ENCODE measurements at places on chromosomes 4 and X. TPM values are rescaled to one million over a fixed set of nuclear protein-coding genes. Genes with fewer than 3 reads are reported as not detected.

The TRO gene
- 15.3 TPM for total RNA-seq

The DGAT2L6 gene
- not detected for total RNA-seq

GRCh38 chrX:116972362-116972761, 509.6 kb upstream of the CT83 start:
- no peaks in the 10 kb centered on the region for H3K4me1 ChIP-seq
- no peak overlapping the region for H3K27ac ChIP-seq
- no peak overlapping the region for H3K4me3 ChIP-seq
- DNase-seq = no peak
- no peaks in the 10 kb centered on the region for H3K27me3 ChIP-seq

DNA sequence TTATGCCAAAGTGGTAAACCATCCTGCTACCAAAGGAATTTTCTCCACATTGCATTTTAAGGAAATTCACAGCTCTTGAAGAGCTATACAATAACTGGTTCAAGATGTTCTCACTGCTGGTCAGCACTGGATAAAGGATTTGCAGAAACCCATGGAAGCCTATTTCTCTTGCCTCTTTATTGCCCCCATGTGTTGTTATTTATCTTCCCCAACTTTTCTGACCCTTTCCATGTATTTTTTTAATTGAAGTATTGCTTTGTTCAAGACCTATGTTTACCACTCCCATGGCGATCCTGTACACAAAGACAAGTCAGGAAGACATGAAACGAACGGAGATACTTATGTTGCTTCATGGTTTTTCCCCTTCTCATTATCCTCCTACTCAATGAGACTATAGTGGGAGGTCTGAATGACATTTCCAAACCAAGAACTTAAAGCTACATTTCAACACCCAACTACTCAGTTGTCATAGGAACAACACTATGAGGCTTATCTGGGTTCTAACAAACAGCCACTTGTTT, 566.4 kb upstream of the DIPK2B start:
- peak overlapping the region; percentile 87 for H3K27ac ChIP-seq
- no peaks in the 10 kb centered on the region for H3K36me3 ChIP-seq
- peak overlapping the region; percentile 52 for H3K4me3 ChIP-seq
- DNase-seq = no peak
- H3K27me3 ChIP-seq = no peaks in the 10 kb centered on the region

The DRD5 gene
- not detected for total RNA-seq

GRCh38 chr4:143587703-143588102, 74.2 kb downstream of the SMARCA5 start:
- no peak overlapping the region for H3K27ac ChIP-seq
- no peak overlapping the region for H3K4me3 ChIP-seq
- no peaks in the 10 kb centered on the region for H3K27me3 ChIP-seq
- no peaks in the 10 kb centered on the region for H3K36me3 ChIP-seq

DNA sequence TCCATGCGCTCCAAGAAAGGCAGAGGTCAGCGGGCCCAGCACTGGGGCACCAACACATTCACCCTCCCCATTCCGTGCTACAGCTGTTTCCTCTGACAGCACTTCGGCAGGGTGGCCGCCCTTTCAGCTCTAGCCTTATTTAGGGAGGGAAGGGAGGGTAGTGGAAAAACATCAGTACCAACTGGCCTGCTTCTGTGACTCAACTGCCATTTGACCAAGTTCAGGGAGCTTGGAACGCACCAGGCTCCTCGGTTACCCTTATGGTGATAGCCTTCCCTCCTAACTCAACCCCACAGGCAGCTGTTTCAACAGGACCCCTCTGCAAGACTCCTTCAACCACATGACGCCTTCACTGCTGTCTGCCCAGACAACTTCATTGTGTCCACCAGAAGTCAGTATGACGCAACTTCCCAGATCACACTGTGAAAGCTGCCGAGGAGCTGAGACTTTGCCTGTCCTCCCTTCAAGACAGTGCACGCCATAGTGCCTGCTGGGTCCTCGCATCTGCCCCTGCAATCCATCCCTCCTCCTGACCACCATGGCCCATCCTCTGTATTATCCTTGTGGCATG, 132.2 kb downstream of the AFAP1 start:
- no peak overlapping the region for H3K4me3 ChIP-seq
- H3K4me1 ChIP-seq = peaks cover 60% of the 10 kb centered on the region
- DNase-seq = no peak
- no peaks in the 10 kb centered on the region for H3K36me3 ChIP-seq

GRCh38 chr4:77815636-77816035, 3.5 kb downstream of the CNOT6L start:
- no peaks in the 10 kb centered on the region for H3K27me3 ChIP-seq
- no peak overlapping the region for H3K27ac ChIP-seq
- no peak overlapping the region for H3K4me3 ChIP-seq
- DNase-seq = no peak
- H3K36me3 ChIP-seq = no peaks in the 10 kb centered on the region

GRCh38 chr4:123843137-123843536, 446.5 kb downstream of the SPRY1 start:
- H3K27me3 ChIP-seq = no peaks in the 10 kb centered on the region
- H3K4me3 ChIP-seq = no peak overlapping the region
- no peak for DNase-seq
- H3K36me3 ChIP-seq = no peaks in the 10 kb centered on the region
- H3K27ac ChIP-seq = no peak overlapping the region

The LUZP4 gene
- total RNA-seq = not detected

GRCh38 chrX:11765449-11765848, 7.4 kb downstream of the MSL3 start:
- H3K36me3 ChIP-seq = no peaks in the 10 kb centered on the region
- H3K4me1 ChIP-seq = no peaks in the 10 kb centered on the region
- H3K4me3 ChIP-seq = no peak overlapping the region
- H3K27ac ChIP-seq = no peak overlapping the region
- H3K27me3 ChIP-seq = no peaks in the 10 kb centered on the region

DNA sequence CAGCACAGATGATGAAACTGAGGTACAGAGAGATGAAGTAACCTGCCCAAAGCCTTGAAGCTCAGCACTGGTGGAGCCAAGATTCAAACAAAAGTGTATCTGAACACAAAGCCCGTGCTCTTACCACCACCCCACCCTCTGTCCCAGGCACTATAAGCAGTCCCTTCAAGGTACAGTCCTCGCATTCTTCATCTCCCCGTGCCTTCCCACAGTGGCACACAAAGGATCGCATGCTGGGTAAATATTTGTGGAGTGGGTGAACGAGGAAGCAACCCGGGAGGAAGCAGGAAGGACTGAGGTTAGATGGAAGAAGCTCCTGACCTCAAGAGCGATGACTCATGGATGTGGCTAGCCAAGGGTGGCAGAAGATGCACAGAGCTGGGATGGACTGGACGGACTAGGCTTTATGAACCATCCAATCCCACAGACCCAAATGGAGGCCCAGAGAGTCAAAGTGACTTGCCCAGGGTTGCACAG, 18.4 kb downstream of the IQSEC2 start:
- no peaks in the 10 kb centered on the region for H3K36me3 ChIP-seq
- no peak overlapping the region for H3K4me3 ChIP-seq
- H3K27ac ChIP-seq = no peak overlapping the region
- no peak for DNase-seq
- H3K27me3 ChIP-seq = no peaks in the 10 kb centered on the region

The GAGE12J gene
- not detected for total RNA-seq

The WNK3 gene
- 1.8 TPM for total RNA-seq

GRCh38 chrX:154044091-154044490, 24.4 kb upstream of the IRAK1 start:
- H3K36me3 ChIP-seq = no peaks in the 10 kb centered on the region
- peaks cover 98% of the 10 kb centered on the region for H3K4me1 ChIP-seq
- no peak overlapping the region for H3K4me3 ChIP-seq
- H3K27ac ChIP-seq = no peak overlapping the region
- H3K27me3 ChIP-seq = no peaks in the 10 kb centered on the region

DNA sequence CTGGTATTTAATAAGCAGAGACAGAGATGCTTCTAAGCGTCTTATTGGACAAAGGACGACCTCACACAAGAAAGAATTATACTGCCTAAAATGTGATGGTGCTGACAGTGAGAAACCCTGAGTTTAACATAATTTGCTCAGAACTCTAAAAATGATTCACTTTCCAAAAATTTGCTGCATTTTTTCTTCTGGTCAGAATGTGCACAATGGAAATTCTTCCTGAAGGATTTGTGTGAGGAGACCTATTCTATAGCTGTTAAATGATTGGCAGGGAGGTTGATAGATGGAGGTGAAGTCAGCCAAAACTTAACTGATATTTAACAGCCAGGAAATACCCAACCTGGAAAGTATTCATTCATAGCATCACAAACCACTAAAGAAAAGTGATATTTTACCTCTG, 1.7 kb downstream of the MAGEC3 start:
- no peak overlapping the region for H3K4me3 ChIP-seq
- H3K27ac ChIP-seq = no peak overlapping the region
- H3K36me3 ChIP-seq = no peaks in the 10 kb centered on the region
- no peaks in the 10 kb centered on the region for H3K27me3 ChIP-seq
- no peak for DNase-seq

- H3K4me3 ChIP-seq = no peak overlapping the region
- H3K36me3 ChIP-seq = no peaks in the 10 kb centered on the region
- no peak for DNase-seq
- H3K4me1 ChIP-seq = no peaks in the 10 kb centered on the region
- no peaks in the 10 kb centered on the region for H3K27me3 ChIP-seq
These were observed 124.1 kb upstream of the NEIL3 start for GRCh38 chr4:177185579-177185978.

- no peaks in the 10 kb centered on the region for H3K4me1 ChIP-seq
- no peak overlapping the region for H3K27ac ChIP-seq
- no peak overlapping the region for H3K4me3 ChIP-seq
- no peaks in the 10 kb centered on the region for H3K27me3 ChIP-seq
- no peaks in the 10 kb centered on the region for H3K36me3 ChIP-seq
- no peak for DNase-seq
These were observed 510.9 kb downstream of the ANKRD50 start for GRCh38 chr4:124201636-124202035.

- no peaks in the 10 kb centered on the region for H3K27me3 ChIP-seq
- no peak overlapping the region for H3K27ac ChIP-seq
- H3K4me3 ChIP-seq = no peak overlapping the region
- no peaks in the 10 kb centered on the region for H3K36me3 ChIP-seq
These were observed 42.5 kb upstream of the MAP9 start for GRCh38 chr4:155419266-155419665.

GRCh38 chrX:101191217-101191750, 28.3 kb upstream of the DRP2 start:
- no peaks in the 10 kb centered on the region for H3K4me1 ChIP-seq
- H3K36me3 ChIP-seq = no peaks in the 10 kb centered on the region
- peak overlapping the region; percentile 41 for H3K4me3 ChIP-seq
- H3K27ac ChIP-seq = no peak overlapping the region
- H3K27me3 ChIP-seq = peaks cover 24% of the 10 kb centered on the region

The TRIM61 gene
- not detected for total RNA-seq

GRCh38 chr4:179530958-179531357, 2088.7 kb upstream of the AGA start:
- H3K27ac ChIP-seq = no peak overlapping the region
- H3K27me3 ChIP-seq = no peaks in the 10 kb centered on the region
- H3K36me3 ChIP-seq = no peaks in the 10 kb centered on the region
- no peaks in the 10 kb centered on the region for H3K4me1 ChIP-seq
- H3K4me3 ChIP-seq = no peak overlapping the region

The HAUS3 gene
- total RNA-seq = 9.6 TPM

DNA sequence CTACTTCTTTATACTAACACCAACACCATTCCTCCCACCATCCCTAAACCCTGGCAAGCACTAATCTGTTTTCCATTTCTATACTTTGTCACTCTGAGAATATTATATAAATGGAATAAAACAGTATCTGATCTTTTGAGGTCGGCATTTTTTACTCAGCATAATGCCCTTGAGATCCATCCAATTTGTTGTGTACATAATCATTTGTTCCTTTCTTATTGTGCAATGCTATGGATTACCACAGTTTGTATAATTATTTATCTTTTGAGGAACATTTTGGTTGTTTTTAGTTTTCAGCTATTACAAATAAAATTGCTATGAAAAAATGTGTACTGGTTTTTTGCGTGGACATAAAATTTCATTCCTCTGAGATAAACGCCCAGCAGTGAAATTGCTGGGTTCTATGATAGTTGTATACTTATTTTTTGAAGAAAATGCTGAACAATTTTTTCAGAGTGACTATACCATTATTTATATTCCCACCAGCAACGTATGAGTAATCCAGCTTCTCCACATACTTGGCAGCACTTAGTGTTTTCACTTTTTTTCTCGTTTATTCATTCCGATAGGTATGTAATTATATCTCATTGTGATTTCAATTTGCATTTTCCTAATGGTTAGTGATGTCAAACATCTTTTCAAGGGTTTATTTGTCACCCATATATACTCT, 154.3 kb upstream of the DCAF8L1 start:
- no peaks in the 10 kb centered on the region for H3K4me1 ChIP-seq
- no peaks in the 10 kb centered on the region for H3K27me3 ChIP-seq
- no peak for DNase-seq
- H3K36me3 ChIP-seq = no peaks in the 10 kb centered on the region
- H3K27ac ChIP-seq = no peak overlapping the region

- no peaks in the 10 kb centered on the region for H3K4me1 ChIP-seq
- no peaks in the 10 kb centered on the region for H3K36me3 ChIP-seq
- no peak overlapping the region for H3K4me3 ChIP-seq
- no peak for DNase-seq
- no peak overlapping the region for H3K27ac ChIP-seq
These were observed 87.1 kb upstream of the PRPS1 start for GRCh38 chrX:107541244-107541643.

- no peaks in the 10 kb centered on the region for H3K36me3 ChIP-seq
- no peaks in the 10 kb centered on the region for H3K27me3 ChIP-seq
- H3K27ac ChIP-seq = no peak overlapping the region
- H3K4me3 ChIP-seq = no peak overlapping the region
These were observed 64.0 kb downstream of the ADRA2C start for GRCh38 chr4:3829956-3830773.

The CENPVL3 gene
- total RNA-seq = not detected

The PGAM4 gene
- total RNA-seq = not detected

DNA sequence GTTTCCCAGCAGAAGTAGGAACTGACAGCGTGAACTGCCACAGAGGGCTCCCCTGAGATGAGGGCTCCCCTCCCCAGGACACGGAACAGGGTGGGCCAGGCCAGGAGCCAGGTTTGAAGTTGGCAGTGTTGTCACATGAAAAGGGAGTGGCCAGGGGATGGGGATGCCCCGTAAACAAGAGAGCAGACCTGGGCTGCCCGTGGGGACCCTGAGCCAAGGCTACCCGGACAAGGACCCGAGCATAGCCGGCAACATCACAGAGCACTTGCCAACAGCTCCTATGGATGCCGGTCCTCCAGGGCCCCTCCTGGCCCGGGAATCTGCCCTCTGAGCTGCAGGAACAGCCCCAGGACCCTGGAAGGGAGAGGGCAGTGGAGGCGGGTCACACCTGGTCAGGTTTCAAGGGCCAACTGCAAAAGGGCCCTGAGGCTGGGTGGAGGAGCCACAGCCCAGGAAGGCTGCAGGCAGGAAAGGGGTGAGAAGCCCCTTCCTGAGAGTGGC, 102.1 kb downstream of the CPZ start:
- H3K27ac ChIP-seq = no peak overlapping the region
- H3K4me1 ChIP-seq = no peaks in the 10 kb centered on the region
- DNase-seq = no peak
- H3K36me3 ChIP-seq = no peaks in the 10 kb centered on the region
- no peaks in the 10 kb centered on the region for H3K27me3 ChIP-seq
- H3K4me3 ChIP-seq = no peak overlapping the region

Measured in tibial nerve (tissue), 4 donors.